ENCODE measurements at places on chromosomes 5 and 9. TPM values are rescaled to one million over a fixed set of nuclear protein-coding genes. Genes with fewer than 3 reads are reported as not detected.

QRFP gene
- not detected for total RNA-seq

EIF4E1B gene
- not detected for total RNA-seq

EFNA5 gene
- total RNA-seq = 26.7 TPM

PCDHGA12 gene
- not detected for total RNA-seq

SMIM33 gene
- not detected for total RNA-seq

CDKN2A gene
- total RNA-seq = 0.23 TPM

BAAT gene
- total RNA-seq = 0.57 TPM

FAM221B gene
- not detected for total RNA-seq

SLC6A7 gene
- not detected for total RNA-seq

PAX5 gene
- not detected for total RNA-seq

GGTA1 gene
- total RNA-seq = not detected

FOXI1 gene
- not detected for total RNA-seq

ANKRD34B gene
- 0.25 TPM for total RNA-seq

OR1L4 gene
- not detected for total RNA-seq

SCGB3A2 gene
- total RNA-seq = not detected

NSG2 gene
- not detected for total RNA-seq

CREBRF gene
- total RNA-seq = 3.2 TPM

DENND1A gene
- 13.0 TPM for total RNA-seq

IFNA2 gene
- total RNA-seq = not detected

C9orf50 gene
- not detected for total RNA-seq

SUSD3 gene
- total RNA-seq = 1.2 TPM

LCN9 gene
- not detected for total RNA-seq

ARSI gene
- total RNA-seq = 34.3 TPM

FAM169A gene
- total RNA-seq = 3.1 TPM

PGM5 gene
- total RNA-seq = not detected

FOXD4L3 gene
- total RNA-seq = not detected

GRAMD2B gene
- 0.69 TPM for total RNA-seq

SHB gene
- 47.3 TPM for total RNA-seq

SLC46A2 gene
- total RNA-seq = not detected

Measured in A549 treated with ZK216348 at 1 μM for 4 hours (cell line).